A549 treated with dexamethasone at 1 μM for 4 hours (cell line): ENCODE measurements at places on chromosomes 6 and 20. TPM values are rescaled to one million over a fixed set of nuclear protein-coding genes. Genes with fewer than 3 reads are reported as not detected.

Gene TFAP2D
- total RNA-seq = not detected in 5 replicates

Gene DEFB128
- not detected in 5 replicates for total RNA-seq

Gene FAM217A
- total RNA-seq = not detected in 5 replicates

Gene FKBP1C
- total RNA-seq = 2.1 to 2.6 TPM (median 2.3 TPM) in 5 replicates

Gene WFDC12
- total RNA-seq = not detected in 5 replicates

Gene ME1
- 37.5 to 43.4 TPM (median 39.0 TPM) in 5 replicates for total RNA-seq

Gene TREML2
- not detected in 5 replicates for total RNA-seq

Gene HDGFL1
- total RNA-seq = not detected in 5 replicates

Gene FHL5
- total RNA-seq = not detected in 5 replicates

Gene ENTPD6
- 156 to 197 TPM (median 186 TPM) in 5 replicates for total RNA-seq

Gene PABPC1L
- 7.9 to 18.0 TPM (median 13.1 TPM) in 5 replicates for total RNA-seq

Gene STX16
- 25.1 to 33.6 TPM (median 31.4 TPM) in 5 replicates for total RNA-seq

Gene DST
- 44.9 to 59.7 TPM (median 53.7 TPM) in 5 replicates for total RNA-seq

Gene C4B
- 0.47 to 0.90 TPM (median 0.64 TPM) in 5 replicates for total RNA-seq

Gene SLC44A4
- total RNA-seq = 0.04 to 0.06 TPM in 2 of 5 replicates, not detected in the others

Gene RHAG
- total RNA-seq = 0.07 TPM in 1 of 5 replicates, not detected in the others

Gene FRK
- total RNA-seq = 1.1 to 2.0 TPM (median 1.6 TPM) in 5 replicates

Gene SYCP2
- 0.12 to 0.61 TPM (median 0.29 TPM) in 5 replicates for total RNA-seq

Gene MYCT1
- total RNA-seq = 0.09 TPM in 1 of 5 replicates, not detected in the others

Gene TSPYL4
- total RNA-seq = 2.7 to 3.6 TPM (median 3.4 TPM) in 5 replicates

Gene GJA10
- total RNA-seq = not detected in 5 replicates

Gene HCK
- 0.06 to 0.16 TPM (median 0.12 TPM) in 5 replicates for total RNA-seq
